ENCODE measurements at places on chromosomes 2 and 18.

- no peak for DNase-seq
These were observed 86.8 kb upstream of the HS6ST1 start for GRCh38 chr2:128405467-128405900.

- DNase-seq: no peak
These were observed 387.8 kb downstream of the PTH2R start for GRCh38 chr2:208794288-208794975.

DNA sequence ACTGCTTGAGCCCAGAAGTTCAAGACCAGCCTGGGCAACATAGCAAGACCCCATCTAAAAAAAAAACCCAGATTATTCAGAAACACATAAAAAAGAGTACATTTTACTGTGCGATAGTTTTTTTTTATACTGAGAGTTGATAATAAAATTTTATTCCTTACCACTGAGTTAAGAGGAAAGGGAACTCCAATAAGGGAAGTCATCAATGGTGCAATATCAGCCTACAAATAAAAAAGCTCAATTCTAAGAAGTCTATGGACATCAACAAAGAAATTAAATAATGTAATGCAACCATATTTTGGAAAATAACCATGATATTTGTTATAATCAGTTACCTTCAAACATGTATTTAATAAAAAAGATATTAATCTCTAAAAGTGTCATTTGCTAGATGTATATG lies 46.6 kb downstream of the PIGN start:
- no peak for DNase-seq

DNA sequence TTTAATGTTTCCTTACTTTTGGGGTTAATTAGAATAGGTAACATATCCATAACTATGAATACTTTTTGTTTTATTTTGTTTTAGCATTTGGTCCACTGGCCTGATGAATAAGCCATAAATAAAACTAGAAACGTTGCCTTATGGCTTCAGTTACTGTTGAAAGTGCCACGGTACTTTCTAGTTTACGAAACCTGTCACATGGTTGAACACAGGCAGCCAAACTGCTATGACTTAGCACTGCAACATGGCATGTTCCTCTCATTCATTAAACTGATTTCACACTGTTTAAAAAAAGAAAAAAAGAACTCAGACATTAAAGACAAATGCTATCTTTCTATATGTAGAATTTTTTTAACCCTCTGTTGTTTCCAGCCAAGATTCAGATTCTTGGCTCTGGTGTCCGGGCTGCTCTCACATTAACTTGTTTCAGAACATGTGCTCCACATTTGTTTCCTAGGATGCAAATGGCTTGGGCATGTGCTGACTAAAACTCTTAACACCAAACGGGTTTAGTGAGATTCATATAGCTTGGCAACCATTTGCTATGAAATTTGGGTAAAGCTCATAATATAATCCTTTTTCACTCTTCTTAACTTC lies 323.9 kb upstream of the RND3 start:
- no peak for DNase-seq

DNA sequence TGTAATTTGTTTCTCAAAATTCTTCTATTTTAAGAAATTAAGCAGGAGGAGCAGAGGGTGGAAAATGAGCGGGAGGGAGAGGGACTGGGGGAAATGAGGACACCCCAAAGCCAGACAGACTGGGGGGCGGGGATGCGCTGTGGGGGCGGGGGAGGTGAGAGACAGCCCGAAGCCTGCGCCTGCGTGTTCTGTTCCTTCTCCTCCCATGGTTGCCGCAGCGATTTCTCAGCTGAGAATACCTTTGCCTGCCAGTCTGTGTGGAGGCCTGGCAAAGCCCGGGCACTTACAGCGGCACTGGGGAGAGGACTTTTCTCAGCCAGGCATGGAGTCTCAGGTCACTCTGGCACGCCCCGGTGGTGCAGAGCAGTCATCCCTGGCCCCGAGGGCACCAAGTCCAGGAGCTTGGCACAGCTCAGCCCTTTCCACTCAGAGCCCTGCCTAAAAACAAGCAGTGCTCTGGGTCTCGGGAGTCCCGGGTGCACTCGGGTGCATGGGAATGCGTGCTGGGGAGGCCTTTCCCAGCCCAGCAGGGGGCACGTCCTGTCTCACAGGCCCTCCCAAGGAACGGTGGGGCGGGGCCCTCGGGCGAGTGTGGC lies 289.3 kb upstream of the HS6ST1 start:
- DNase-seq: no peak
